Stomach (tissue), 19 donors: ENCODE measurements at places on chromosomes 6 and 20.
A peak's percentile ranks its signal among the peaks of the same experiment; 100 is the strongest.

- DNase-seq: peak; percentile 76
These were observed 52.3 kb upstream of the IFNGR1 start for GRCh38 chr6:137271245-137272183.

GRCh38 chr20:33866398-33867100, 55.4 kb downstream of the CHMP4B start:
- no peak for DNase-seq

GRCh38 chr20:57308451-57309271, 20.9 kb upstream of the SPO11 start:
- DNase-seq: no peak

DNA sequence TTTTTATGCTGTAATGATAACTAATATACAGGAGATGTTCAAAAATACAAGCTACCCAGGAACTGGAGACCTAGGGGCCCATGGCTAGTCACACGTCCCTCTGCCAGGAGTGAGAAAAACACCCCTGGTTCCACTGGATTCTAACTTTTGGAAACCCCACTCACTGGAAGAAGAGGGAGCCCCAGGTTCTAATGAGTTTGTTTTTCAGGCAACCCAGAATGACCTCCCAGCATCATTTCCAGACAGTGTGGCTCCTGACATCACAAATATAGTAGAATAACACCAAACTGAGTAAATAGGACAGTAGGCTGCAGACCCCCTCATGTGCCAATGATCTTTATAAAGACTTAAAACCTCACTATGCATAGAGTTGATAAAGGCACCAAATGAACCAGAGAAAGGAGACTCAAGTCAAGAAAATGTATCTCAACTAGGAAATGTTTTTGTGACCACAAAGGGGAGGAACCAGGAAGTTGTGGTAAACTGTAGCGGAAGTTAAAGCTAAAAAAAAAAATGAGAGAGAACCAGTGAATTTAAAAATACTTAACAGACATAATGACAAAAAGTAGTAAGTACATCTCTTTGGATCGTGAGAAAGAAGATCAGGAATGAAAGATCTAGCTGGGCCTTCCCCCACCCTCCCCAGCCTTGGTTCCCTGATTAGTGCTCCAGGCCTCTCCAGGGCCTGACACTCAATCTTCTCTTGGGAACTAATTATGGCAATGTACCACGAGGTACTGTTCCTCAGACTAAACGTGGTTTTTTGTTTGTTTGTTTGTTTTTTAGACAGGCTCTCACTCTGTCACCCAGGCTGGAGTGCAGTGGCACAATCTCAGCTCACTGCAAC, 19.8 kb downstream of the HLA-E start:
- no peak for DNase-seq

- DNase-seq: no peak
These were observed 192.2 kb upstream of the MARCKS start for GRCh38 chr6:113664909-113665308.

GRCh38 chr6:149311766-149312165, 5.7 kb upstream of the TAB2 start:
- no peak for DNase-seq

- no peak for DNase-seq
These were observed 33.0 kb upstream of the SCP2D1 start for GRCh38 chr20:18780385-18781130.

GRCh38 chr6:40555092-40555491, 32.1 kb downstream of the LRFN2 start:
- DNase-seq: no peak

DNA sequence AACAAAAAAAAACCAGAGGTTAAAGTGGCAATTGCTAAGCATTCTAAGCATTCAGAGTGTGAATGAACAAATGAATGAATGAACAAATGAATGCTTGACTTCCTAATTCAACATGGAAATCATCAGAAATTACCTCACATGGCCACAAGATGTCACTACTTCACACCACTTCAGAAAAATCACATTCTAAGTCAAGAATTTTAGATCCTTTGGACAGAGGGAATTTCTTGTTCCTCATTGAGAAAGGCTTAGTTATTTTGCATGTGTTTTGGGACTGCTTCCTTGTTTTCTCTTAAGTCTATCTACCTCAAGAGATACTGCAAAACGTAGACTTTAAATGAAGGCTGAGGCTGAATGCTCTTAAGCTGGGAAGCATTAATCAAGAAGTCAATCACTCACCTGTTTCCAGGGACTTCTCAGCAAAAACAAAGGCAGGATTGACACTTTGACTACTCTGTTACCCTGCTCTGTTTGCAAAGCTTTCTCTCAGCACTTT, 120.2 kb downstream of the MBOAT1 start:
- peak; percentile 78 for DNase-seq

DNA sequence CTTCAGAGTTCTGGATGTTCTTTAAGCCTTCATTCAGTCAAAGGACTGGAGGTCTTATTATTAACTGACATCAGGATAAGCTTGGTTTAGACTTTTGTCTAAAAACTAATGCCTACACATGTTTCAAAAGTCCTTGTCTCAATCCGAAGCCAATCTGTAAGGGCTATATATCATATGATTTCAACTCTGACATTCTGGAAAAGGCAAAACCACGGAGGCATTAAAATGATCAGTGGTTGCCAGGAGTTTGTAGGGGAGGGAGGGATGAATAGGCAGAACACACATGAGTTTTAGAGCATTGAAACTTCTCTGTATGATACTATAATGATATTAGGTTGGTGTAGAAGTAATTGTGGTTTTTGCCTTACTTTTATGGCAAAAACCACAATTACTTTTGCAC, 1285.8 kb upstream of the CITED2 start:
- DNase-seq: no peak

DNA sequence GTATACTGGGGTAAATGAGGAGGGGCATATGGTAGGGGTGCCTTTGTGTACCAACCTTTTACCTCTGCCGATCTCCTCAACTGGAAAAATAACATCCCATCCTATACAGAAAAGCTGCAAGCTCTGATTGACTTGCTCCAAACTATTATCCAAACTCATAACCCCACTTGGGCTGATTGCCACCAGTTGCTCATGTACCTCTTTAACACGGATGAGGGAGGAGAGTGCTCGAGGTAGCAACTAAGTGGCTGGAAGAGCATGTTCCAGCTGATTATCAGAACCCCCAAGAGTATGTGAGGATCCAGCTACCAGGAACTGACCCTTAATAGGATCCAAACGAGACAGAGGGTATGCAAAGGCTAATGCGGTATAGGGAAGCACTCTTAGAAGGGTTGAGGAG, 299.6 kb downstream of the RNGTT start:
- DNase-seq: no peak

GRCh38 chr6:168133168-168133561, 54.2 kb upstream of the FRMD1 start:
- DNase-seq: peak; percentile 67

DNA sequence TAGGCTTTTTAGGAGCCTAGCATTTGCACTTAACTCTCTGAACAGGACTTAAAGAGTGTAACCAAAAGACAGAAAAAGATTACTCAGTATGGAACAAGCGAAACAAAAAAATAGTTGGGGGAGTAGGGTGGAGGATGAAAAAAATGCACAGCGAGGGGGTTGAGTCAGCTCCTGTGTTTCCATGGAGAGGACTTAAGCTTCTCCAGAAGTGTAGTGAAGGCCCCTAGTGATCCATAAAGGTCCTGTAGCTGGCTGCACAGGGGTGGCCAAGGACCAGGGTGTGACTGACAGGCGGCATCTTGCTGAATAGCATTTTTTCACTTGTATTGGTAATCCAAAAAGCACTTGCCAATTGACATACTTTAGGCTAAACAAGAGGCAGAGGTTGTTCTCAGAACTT, 533.9 kb downstream of the RFPL4B start:
- no peak for DNase-seq

- DNase-seq: no peak
These were observed 41.5 kb upstream of the GFOD1 start for GRCh38 chr6:13528777-13529343.

- peak; percentile 38 for DNase-seq
These were observed 71.4 kb upstream of the PBOV1 start for GRCh38 chr6:138289739-138290138.

DNA sequence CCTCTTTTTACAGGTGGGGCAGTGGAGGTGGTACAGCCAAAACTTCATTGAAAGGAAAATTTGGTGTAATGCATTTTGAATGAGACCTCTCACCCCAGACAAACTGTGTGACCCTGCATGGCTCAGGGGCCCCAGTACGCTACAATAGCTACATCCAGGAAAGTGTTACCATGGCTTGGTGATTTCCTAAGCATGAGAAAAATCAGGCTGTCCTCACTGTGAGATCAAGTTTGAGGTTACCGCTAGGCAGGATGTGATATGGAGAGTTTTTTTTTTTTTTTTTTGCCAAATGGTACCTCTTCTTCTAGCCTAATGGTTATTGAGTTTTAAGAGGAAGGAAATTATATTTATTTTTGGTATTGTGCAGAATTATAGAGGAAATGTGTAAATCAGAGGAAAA, 305.3 kb downstream of the CD83 start:
- no peak for DNase-seq

GRCh38 chr6:50076431-50076830, 26.7 kb upstream of the DEFB112 start:
- DNase-seq: no peak

DNA sequence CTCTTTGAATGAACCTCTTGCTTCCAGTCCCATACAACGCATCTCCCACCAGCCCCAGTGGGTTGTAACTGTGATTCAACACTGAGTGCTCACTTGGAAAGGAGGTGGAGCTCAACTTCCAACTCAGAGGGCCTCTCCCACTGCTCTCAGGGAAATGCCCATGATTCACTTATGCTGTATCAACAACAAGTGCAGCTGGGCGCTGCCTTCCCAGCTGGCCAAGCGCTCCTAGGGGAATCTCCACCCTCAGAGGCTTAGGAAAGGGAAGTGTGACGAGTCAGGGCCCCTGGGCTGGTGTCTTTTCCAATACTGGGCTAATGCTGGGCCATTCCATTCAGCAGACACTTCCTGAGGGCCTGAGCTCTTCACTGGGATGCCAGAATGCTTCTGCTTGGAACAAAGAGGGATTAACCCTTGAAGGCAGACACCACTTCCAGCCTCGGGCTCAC, 8.1 kb upstream of the OCSTAMP start:
- peak; percentile 87 for DNase-seq

DNA sequence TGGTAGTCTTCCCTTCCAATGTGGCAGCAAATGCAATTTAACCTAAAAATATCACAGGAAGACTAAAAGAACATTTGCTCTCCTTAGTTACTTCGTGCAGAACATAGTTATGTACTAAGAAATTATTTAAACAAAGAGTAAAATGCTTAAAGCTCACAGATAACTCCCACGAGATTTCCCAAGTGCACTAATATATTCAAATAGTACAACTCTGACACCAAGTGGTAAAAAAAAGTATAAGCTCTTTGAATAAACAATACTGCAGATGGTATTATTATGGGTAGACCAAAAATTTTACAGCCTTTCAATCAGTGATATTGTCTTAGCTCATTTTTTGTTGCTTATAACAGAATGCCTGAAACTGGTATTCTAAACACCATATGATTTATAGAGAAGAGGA, 52.8 kb upstream of the FILIP1 start:
- DNase-seq: no peak

DNA sequence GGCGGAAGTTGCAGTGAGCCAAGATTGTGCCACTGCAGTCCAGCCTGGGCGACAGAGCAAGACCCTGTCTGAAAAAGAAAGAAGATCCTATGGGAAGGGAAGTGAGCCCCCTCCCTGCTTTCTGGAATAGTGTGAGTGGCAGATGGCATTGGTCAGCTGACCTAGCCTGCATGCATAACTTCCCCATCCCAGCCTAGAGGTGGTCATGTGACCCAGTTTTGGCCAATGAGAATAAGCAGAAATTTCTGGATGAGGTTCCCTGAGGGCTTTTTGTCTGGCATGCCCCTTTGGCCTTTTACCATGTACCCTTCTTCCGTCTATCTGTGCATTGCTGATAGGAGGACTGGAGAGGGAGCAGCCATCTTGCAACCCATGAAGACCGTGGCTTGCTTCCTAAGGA, 269.3 kb downstream of the NRN1 start:
- DNase-seq: no peak

DNA sequence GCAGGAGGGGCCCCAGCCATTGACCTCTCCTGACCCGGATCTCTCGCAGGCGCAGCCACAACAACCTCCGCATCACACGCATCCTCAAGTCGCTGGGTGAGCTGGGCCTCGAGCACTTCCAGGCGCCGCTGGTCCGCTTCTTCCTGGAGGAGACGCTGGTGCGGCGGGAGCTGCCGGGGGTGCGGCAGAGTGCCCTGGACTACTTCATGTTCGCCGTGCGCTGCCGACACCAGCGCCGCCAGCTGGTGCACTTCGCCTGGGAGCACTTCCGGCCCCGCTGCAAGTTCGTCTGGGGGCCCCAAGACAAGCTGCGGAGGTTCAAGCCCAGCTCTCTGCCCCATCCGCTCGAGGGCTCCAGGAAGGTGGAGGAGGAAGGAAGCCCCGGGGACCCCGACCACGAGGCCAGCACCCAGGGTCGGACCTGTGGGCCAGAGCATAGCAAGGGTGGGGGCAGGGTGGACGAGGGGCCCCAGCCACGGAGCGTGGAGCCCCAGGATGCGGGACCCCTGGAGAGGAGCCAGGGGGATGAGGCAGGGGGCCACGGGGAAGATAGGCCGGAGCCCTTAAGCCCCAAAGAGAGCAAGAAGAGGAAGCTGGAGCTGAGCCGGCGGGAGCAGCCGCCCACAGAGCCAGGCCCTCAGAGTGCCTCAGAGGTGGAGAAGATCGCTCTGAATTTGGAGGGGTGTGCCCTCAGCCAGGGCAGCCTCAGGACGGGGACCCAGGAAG, 4.5 kb upstream of the COL9A3 start:
- DNase-seq: no peak

DNA sequence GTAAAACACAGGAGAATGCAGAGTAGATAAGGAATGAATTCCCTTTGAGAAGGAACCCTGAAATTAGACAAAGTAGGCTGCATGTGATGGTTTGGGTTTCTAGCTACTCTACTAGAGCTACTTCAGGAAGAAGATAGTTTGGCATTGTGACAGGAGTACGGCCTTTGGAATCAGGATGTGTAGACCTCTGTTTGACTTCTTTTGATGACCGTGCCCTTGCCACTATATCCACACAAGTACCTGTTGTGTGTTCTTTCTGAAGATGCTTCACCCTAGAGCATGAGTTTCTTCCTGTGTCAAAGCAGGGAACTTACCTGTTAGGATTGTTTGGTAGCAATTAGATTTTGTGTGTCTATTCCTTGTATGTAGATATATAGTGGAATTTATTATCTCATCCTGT, 41.7 kb downstream of the CD2AP start:
- DNase-seq: peak; percentile 41

GRCh38 chr6:150940941-150941340, 75.4 kb downstream of the MTHFD1L start:
- no peak for DNase-seq

GRCh38 chr20:57471496-57472372, 53.2 kb downstream of the CTCFL start:
- no peak for DNase-seq

DNA sequence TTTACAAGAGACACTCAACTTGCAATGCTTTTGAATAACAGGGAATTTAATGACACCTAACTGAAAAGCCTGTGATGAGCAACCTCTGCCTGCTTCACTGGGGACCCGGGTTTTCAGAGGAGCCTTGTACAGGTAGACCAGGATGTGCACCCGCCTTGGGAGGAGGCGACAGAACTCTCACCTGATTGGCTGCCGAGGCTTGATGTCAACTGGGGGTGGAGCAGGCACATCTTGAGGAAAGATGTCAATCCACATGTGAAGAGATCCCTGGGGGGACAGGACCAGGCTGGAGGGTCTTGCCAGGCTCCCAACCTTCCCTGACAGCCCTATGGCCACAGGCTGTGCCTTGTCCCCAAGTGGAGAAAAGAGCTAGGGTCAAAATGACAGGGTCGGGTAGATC, 19.8 kb downstream of the ERGIC3 start:
- no peak for DNase-seq

- no peak for DNase-seq
These were observed 23.7 kb downstream of the SULF2 start for GRCh38 chr20:47761482-47762047.

- DNase-seq: no peak
These were observed 67.5 kb downstream of the INSM1 start for GRCh38 chr20:20435453-20435852.
